ENCODE measurements at places on chromosomes 7 and 10. TPM values are rescaled to one million over a fixed set of nuclear protein-coding genes. Genes with fewer than 3 reads are reported as not detected.

DNAJB6 gene
- 128 TPM for total RNA-seq

DNA sequence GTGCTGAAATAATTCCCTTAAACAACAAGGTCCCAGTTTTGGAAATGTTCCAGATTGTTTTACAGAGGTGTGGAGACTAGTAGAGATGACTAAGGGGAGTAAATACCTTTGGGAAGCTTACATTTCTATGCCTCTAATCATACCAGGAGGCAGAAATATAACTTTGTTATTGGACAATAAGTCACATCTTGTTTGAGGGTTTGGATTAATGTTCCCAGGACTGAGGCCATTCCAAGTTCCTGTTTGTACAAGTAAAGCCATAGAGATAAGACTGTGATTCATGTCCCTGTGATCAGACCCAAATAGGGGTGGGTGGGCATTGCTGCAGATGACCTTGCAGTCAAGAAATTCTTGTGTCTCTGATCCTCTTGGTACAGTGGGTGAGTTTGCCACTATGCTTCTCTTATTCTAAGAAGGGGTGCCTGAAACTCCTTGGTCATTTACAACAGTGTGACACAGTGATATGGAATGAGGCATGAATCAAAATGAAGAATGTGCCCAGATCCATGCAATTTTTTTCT lies 508.3 kb downstream of the SORCS3 start:
- no peaks in the 10 kb centered on the region for H3K27me3 ChIP-seq
- DNase-seq, result no peak
- no peak overlapping the region for H3K4me3 ChIP-seq
- H3K4me1 ChIP-seq, result no peaks in the 10 kb centered on the region

SPAM1 gene
- not detected for total RNA-seq

DNA sequence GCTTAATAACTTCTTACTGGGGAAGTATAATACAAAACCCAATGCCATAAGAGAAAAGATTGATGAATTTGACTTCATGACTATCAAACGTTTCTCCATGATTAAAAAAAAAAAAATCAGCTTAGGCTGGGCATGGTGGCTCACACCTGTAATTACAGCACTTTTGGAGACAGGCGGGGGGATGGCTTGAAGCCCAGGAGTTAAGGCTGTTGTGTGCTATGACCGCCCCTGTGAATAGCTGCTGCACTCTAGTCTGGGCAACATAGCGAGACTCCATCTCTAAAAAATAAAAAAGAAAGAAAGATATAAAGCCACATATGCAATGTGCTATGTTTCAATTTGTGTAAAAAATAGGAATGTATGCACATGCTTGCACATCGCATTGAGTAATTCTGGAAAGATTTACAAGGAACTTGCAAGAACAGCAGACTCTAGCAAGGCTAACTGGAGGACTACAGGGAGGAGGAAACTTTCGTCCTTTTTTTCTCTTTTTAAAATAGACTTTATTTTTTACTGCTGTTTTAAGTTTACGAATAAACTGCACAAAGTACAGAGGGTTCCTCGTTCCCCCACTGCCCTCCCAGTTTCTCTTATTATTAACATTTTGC lies 10.3 kb upstream of the RARRES2 start:
- peaks cover 10% of the 10 kb centered on the region for H3K27me3 ChIP-seq
- H3K4me3 ChIP-seq, result no peak overlapping the region
- no peaks in the 10 kb centered on the region for H3K36me3 ChIP-seq
- peaks cover 10% of the 10 kb centered on the region for H3K4me1 ChIP-seq
- H3K27ac ChIP-seq, result no peak overlapping the region
- DNase-seq, result no peak

DNA sequence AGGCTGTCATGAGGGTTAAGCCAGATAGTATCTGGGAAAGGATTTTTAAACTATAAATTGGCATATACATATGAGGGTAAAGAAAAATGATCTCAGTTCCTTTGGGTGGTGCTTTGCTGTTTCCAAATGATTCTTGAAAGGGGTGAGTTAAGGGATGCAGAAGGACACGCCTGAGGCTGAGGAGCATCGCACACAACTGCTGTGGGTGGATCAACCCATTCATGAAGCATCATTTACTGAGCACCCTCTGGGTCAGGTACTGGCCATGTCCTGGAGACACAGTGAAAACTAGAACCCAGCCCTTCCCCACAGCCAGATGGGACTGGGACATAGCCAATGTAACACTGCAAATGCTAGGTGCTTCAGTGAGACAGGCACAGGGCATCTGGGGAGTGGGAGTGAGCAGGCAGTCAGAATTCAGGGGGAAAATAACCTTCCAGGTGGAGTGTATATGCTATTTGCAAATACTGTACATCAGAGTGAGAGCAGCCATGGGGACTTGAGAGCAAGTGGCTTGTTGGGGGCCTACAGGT lies 112.1 kb downstream of the WDFY4 start:
- H3K4me3 ChIP-seq, result no peak overlapping the region
- peaks cover 4% of the 10 kb centered on the region for H3K36me3 ChIP-seq
- no peak for DNase-seq
- H3K4me1 ChIP-seq, result peaks cover 23% of the 10 kb centered on the region
- H3K27ac ChIP-seq, result no peak overlapping the region

AFAP1L2 gene
- total RNA-seq, result 3.9 TPM

MRM2 gene
- total RNA-seq, result 47.9 TPM

DNA sequence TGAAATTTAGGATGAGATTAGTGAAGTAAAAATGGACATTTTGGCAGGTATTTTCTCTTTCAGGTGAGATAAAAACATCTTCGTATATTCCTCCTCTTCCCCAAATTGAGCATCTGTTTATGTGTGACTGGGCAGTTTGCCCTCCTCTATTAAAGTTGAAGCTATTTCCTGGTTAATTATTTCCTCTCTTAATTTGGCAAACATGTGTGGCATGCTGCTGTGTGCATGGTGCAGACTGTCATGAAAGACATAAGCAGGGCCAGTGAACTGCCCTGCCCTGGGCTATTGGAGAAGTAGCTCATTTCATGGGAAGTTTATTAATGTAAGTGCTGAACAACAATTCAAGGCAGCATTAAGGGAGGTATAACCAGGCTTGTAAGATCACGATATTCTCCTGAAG lies 52.6 kb downstream of the EVX1 start:
- no peaks in the 10 kb centered on the region for H3K4me1 ChIP-seq
- H3K27me3 ChIP-seq, result peaks cover 5% of the 10 kb centered on the region
- no peak for DNase-seq
- H3K4me3 ChIP-seq, result no peak overlapping the region

DNA sequence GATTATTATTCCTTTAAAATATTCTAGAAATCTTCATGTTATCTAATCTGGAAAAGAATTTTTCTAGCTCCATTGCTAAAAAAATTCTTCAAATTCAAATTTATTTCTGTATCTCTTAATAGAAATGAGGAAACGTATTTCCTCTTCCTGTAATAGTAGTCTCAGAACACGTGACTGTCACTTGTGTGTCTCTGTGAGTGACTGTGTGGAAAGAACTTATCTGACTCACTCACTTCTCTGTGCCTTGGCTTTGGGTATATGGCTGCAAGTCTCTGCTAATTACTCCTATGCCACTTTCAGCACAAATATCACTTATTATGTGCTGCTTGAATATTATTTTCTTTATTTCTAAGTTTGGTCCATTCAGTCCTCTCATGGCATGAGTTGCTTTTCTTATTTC lies 132.7 kb downstream of the CNTNAP2 start:
- no peak overlapping the region for H3K27ac ChIP-seq
- no peak for DNase-seq
- no peaks in the 10 kb centered on the region for H3K27me3 ChIP-seq
- H3K4me3 ChIP-seq, result no peak overlapping the region
- H3K36me3 ChIP-seq, result no peaks in the 10 kb centered on the region

TRIP6 gene
- total RNA-seq, result 47.6 TPM

AKR1D1 gene
- not detected for total RNA-seq

GRCh38 chr7:149868623-149869290 lies 5.0 kb upstream of the ATP6V0E2 start:
- peak; percentile 61 for DNase-seq
- peaks cover 80% of the 10 kb centered on the region for H3K4me1 ChIP-seq
- H3K27me3 ChIP-seq, result no peaks in the 10 kb centered on the region
- H3K36me3 ChIP-seq, result peaks cover 13% of the 10 kb centered on the region

ITGB8 gene
- not detected for total RNA-seq

EVX1 gene
- total RNA-seq, result not detected

GRM3 gene
- total RNA-seq, result not detected

- peaks cover 3% of the 10 kb centered on the region for H3K27me3 ChIP-seq
- DNase-seq, result no peak
- no peak overlapping the region for H3K27ac ChIP-seq
Observed at GRCh38 chr10:29956335-29956924, 103.0 kb downstream of the JCAD start.

GRCh38 chr10:3265088-3265487 lies 92.5 kb upstream of the PITRM1 start:
- no peak for DNase-seq
- peaks cover 2% of the 10 kb centered on the region for H3K4me1 ChIP-seq
- no peaks in the 10 kb centered on the region for H3K36me3 ChIP-seq
- H3K27me3 ChIP-seq, result peaks cover 41% of the 10 kb centered on the region

DNA sequence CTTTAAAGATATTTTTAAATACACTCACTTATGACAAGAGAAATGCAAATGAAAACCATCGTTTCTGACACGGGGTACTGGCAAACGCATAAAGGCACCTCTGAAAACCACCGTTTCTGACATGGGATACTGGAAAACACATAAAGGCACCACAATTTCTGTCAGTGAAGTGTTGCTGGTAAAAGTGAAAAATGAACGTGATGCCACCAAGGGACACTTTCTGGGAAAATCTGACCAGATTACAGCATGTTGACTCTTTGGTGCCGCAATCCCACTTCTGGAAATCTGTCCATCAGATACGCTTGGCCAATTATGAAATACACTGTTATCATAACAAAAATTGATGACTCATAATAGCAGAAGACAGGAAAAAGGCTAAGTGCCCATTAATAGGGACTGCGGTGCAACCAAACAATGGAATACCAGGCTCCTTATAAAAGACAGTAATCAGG lies 131.7 kb downstream of the ZMYND11 start:
- H3K4me1 ChIP-seq, result no peaks in the 10 kb centered on the region
- no peaks in the 10 kb centered on the region for H3K36me3 ChIP-seq
- no peaks in the 10 kb centered on the region for H3K27me3 ChIP-seq
- no peak for DNase-seq

DNA sequence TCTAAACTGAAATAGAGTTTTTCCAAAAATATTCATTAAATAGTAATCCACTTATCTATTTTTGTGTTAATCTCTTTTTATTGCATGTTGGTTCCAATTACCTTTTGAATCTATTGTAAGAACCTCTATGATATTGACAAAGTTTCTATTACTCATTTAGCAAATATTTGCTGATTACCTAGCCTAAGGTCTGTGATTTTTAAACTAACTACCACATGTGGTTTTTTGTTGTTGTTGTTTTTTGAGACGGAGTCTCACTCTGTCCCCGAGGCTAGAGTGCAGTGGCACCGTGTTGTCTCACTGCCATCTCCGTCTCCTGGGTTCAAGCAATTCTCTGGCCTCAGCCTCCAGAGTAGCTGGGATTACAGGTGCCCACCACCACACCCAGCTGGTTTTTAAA lies 2.0 kb upstream of the ASB13 start:
- peaks cover 10% of the 10 kb centered on the region for H3K4me1 ChIP-seq
- H3K36me3 ChIP-seq, result no peaks in the 10 kb centered on the region
- H3K27ac ChIP-seq, result no peak overlapping the region
- peaks cover 21% of the 10 kb centered on the region for H3K27me3 ChIP-seq
- H3K4me3 ChIP-seq, result no peak overlapping the region

PCDH15 gene
- not detected for total RNA-seq

DNAH11 gene
- total RNA-seq, result 6.1 TPM

CCDC6 gene
- total RNA-seq, result 83.2 TPM

DNA sequence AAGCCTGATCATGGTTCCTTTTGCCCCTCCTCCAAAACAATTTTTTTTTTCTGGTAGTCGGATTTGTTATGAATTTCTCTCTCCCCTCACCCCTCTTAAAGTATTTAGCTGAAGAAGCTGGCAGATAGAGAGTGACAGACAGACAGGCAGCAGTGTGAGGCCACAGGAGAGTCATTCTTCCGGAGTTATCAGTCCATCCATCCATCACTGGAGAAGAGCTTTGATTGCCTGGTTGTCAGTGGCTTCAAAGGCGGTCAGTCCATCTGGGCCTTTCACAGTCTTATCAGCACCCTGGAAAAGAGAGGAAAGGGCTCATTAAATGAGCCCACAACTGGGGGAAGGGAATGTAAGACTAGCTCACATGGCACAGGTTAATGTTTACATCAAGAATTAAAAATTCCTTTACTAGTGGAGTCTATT lies 47.4 kb downstream of the MTPN start:
- no peaks in the 10 kb centered on the region for H3K27me3 ChIP-seq
- peaks cover 21% of the 10 kb centered on the region for H3K36me3 ChIP-seq
- H3K4me3 ChIP-seq, result no peak overlapping the region
- H3K27ac ChIP-seq, result no peak overlapping the region

DNA sequence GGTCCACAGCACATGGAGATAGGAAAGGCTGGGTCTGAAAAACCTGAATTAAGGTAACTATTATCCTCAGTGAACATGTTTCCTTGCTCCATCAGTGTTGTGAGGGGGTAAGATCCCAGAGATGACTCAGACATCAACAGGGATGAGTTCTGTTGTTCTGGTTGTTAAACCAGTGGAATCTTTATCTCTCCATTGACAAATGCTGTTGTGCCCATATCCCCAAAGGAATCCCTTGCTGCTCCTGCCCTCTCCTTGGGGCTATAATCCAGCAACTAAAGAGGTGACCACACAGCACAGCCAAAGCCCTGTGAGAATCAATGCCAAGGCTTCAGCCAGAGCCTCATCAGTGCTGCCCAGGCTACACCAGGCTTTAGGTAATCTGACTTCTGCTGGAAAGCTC lies 113.4 kb downstream of the JAZF1 start:
- H3K36me3 ChIP-seq, result no peaks in the 10 kb centered on the region
- no peak overlapping the region for H3K27ac ChIP-seq
- peaks cover 2% of the 10 kb centered on the region for H3K4me1 ChIP-seq
- peaks cover 11% of the 10 kb centered on the region for H3K27me3 ChIP-seq

C10orf67 gene
- total RNA-seq, result 0.07 TPM

DNA sequence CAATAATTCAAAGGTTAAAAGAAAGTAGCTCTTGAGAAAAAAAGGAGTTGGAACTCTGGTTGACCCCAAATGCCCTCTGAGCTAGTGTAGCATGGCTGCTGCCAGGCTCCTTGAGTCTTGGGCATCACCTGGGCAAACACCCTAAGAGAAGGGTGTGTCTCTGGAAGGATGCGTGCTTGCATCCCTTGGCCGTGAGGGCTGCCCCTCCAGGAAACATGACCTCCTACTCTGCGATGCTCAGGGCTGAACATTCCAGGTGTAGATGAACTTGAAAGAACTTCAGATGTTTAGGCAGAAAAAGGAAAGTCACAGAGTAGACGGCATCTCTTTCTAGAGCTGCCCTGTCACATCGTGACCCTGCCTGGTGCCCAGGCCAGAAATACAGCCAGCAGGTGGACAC lies 189.4 kb upstream of the TCERG1L start:
- no peaks in the 10 kb centered on the region for H3K36me3 ChIP-seq
- no peaks in the 10 kb centered on the region for H3K4me1 ChIP-seq
- DNase-seq, result no peak
- no peak overlapping the region for H3K27ac ChIP-seq
- H3K4me3 ChIP-seq, result no peak overlapping the region
